ENCODE measurements at places on chromosomes 1 and 21.

DNA sequence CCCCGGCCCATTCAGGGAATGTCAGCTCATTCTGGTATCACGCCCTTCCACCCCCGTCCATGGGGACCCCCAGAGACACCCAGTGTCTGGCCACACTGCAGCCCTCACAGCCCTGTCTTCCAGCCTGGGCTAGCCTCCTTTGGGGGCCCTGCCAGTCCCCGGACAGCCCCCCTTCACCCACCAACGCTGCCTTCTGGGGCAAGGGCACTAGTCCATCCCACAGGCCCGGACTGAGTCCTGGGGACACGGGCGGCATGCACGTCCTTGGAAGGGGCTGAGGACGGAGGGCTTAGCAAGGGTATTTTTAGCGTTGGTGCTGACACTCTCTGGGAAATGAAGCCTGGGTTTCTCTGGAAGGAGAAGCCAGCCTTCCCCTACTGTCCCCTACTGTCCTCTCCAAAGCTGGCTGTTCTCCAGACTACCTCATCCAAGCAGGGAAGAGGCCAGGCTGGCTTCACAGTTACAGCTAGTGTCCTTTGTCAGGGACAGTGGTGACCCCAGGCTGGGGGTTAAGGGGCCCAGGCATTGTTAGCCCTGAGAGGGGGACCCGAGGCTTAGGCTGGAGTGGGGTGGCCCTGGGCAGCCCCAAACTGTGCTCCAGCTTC lies 39.5 kb downstream of the COQ8A start:
- DNase-seq, result no peak

DNA sequence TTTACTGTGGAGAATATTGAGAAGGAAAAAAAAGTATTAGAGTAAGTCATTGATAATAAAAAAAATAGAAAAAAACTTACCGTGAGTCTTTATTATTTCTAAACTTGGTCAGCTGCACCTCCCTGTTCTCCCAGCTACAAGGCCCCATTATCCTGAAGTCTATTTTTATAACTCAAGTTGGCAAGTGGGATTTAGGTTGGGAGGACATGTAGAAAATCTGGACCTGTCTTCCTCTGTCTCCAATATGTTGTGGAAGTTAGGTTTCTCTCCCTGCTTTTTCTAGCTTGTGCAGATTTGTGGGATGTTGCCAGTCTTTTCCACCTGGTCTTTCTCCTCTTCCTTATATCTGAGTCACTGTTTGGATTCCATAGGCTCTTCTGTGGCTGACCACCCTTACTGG lies 361.4 kb downstream of the HLX start:
- no peak for DNase-seq

GRCh38 chr1:163191301-163191700 lies 11.4 kb downstream of the RGS5 start:
- no peak for DNase-seq

- no peak for DNase-seq
These were observed 22.7 kb downstream of the KCTD3 start for GRCh38 chr1:215589650-215590435.
